ENCODE measurements at places on chromosomes 1 and 21.

DNA sequence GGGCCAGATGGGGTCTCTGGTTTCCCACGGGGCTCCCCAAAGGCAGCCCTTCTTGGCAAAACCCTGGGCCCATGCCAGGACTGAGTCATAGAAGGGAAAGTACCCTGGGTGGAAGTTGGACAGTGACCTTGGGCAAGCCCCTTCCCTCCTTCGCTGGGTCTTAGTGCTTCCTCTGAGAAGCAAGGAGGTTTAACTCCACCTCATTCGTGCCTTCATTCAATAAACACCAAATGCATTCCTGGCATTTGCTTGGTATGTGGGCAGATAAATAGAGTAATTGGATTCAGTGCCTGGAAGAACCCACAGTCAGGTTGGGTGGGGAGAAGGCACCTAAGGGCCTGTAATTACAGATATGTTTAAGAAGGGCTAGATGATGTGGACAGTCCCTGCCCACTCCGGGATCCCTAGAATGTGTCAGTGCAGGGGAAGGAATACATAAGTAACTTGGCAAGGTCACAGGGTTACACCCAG lies 36.3 kb upstream of the CITED4 start:
- DNase-seq: peak; percentile 47

GRCh38 chr1:117894078-117894477 lies 35.3 kb downstream of the GDAP2 start:
- no peak for DNase-seq

DNA sequence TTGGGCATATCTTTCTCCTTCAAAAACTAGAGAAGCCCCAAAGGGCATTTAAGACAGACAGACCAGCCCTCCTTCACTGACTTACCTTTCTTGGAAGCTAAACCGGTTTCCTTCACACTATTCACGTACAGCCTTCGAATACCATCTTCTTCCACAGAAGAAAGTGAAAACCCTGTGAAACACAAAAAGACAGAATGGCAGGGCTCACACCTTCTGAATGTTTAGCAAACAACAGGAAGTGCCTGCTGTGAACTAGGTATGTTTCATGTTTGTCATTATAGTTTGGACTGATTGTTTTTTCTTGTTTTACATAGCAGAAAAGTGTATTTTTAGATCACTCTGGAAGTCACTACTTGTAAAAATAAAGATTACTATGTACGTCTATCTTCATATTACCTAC lies 148.6 kb upstream of the KRTAP19-8 start:
- no peak for DNase-seq

- no peak for DNase-seq
Observed at GRCh38 chr1:167792188-167792565, 70.4 kb downstream of the MPZL1 start.

DNA sequence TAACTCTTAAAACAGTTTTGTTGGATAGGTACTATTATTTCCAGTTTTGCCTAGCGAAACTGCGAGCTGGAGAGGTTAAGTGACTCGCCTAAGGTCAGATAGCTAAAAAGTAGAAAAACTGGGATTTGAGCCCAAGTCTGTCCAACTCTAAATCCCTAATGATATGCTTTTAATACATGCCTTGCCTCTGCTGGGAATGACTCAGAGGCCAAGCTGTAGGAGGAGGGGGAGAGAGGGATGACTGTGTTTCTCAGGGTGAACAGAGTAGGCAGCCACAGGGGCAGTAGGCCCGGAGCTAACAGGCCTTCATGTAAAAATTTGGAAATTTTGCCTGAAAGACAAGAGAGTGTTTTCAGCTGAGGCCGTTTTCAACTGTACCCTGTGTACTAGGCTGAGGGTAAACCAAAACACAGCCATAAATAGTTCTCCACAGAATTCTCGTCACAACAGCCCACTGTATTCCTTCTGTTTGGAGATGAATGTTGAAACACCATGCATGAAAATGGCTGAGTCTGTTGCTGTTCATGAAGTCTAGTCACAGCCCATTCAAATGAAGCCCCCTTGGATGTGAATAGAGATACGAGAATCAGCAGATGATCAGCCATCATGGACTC lies 107.5 kb upstream of the HOOK1 start:
- DNase-seq: no peak

DNA sequence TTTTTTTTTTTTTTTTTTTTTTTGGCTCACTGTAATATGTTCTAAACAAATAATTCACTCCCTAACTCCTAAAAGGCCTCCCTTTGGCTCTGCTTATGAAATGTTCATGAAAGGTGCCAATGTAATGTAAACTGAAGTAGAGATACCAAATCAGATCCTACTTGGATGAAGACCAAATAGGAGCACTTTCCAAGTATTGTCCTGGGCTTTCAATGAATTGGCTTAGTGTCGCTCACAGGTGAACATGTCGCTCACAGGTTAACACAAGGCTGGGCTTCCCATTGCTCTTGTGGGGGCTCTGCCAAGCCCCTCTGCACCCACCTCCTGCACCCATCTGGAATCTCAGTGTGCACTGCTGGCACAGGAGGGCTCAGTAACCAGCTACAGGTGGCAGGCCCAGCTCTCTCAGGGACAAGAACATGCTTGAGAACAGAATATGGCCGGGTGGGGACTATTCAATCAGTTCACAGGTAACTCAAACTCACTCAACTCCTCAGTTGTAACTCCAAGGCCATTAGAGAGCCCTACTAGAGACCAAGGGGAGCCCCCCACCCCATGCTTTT lies 10.6 kb upstream of the CD58 start:
- DNase-seq: peak; percentile 21

DNA sequence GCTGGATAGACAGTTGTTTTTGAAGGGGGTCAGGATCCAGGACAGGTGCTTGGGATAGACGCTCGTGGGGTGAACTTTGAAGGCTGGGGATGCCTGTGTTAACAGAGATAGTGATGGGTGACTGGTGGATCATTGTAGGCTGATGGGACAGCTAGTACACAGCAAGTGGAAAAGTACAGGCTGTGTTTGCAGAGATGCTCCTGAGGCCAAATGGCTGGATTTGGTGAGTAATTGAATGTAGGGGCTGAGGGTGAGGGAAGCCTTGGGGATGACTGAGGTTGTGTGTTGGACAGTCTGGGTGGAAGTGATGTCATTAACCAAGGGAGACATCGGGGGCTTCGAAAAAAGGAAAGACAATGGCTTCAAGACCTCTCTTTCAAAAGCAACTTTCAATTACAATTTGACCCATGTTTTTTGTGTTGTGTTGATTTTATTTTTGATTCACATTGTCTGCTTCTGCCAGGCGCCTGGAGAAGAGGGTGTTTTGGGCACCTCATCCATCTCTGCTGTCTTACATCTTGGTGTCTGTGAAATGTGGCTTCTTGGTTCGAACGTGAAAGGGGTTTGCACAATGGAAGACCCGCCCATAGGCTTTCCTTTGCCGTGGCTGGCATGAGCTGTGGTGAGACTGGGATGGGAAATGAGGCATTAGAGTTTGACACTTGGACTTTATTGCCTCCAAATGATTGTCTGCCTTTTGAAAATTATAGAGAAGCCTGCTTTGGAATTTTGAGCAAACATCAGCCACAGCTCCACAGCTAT lies 147.5 kb downstream of the FOXD2 start:
- no peak for DNase-seq

DNA sequence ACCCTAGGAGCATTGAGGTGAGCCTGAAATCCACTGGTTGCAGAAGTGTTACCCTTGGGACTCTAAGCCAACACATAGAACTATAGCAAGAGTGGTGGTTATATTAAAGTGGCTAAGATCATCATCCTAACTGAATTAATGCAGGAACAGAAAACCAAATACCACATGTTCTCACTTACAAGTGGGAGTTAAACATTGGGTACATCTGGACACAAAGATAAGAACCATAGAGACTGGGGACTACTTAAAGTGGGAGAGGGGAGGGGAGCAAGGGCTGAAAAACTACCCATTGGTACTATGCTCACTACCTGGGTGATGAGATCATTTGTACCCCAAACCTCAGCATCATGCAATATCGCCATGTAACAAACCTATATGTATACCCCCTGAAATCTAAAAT lies 100.0 kb downstream of the SLC25A24 start:
- no peak for DNase-seq

DNA sequence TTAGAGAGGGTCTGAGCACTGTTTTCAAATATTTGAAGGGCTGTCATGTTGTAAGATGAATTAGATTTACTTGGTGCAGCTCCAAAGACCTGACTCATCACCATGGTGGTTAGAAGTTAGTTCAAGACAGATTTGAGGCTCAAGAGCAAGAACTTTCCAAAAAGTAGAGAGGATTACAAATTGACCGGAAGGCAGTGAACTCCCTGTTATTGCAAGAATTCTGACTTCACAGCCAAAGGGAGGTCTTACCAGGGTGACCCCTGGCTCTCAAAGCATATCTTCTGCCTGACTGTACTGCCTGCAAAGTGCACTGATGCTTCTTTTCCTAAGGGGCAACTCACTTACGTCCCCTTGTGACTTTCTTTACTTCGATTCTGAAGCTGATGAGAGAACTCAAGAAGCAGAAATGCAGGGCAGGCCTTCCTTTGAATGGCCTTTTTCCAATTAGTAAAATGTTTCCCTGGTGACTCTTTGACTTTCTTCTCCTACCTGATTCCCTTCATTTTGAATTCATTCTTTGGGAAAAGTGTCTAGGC lies 86.4 kb downstream of the NAV1 start:
- DNase-seq: no peak

GRCh38 chr1:200053646-200054045 lies 26.1 kb downstream of the NR5A2 start:
- DNase-seq: no peak

- no peak for DNase-seq
Observed at GRCh38 chr1:179082333-179082998, 596 bp downstream of the TOR3A start.

GRCh38 chr1:162191396-162192305 lies 122.2 kb downstream of the NOS1AP start:
- no peak for DNase-seq

DNA sequence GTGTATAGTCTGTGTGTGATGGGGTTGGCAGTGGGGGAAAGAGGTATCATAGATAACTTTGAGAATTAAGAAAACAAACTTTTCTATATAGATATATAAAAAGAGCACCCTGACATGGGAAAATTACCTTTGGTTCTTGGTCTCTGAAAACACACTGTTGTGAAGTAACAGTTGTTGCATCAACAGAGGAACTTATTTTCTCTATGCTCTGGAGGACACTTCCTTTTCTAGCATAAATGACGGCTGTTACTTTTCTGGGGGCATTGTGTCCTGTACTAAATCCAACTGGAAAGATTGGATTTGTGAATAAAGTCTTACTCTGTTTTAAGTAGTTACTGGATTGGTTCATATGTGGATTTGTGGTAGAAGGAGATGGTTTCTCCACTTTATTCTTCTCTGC lies 12.6 kb downstream of the LRIF1 start:
- no peak for DNase-seq

DNA sequence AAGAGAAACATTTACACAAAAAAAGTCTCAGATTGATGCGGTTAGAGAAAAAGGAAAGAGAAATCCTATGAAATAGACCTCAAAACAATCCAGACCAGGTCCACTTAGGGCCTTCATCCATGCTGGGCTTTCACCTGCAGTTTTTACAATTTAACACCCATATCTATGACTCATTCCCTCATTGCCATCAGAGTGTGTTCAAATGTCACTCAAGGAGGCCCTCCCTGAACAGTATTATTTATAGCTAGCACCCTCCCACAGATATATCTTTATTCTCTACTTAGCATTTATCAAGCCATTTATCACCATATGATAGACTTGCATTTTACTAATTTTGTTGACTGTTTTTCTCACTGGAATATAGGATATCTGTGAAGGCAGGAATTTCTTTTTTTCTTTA lies 824 bp upstream of the KRTAP21-3 start:
- no peak for DNase-seq

- DNase-seq: no peak
Observed at GRCh38 chr1:16425125-16426025, 11.8 kb downstream of the SPATA21 start.

DNA sequence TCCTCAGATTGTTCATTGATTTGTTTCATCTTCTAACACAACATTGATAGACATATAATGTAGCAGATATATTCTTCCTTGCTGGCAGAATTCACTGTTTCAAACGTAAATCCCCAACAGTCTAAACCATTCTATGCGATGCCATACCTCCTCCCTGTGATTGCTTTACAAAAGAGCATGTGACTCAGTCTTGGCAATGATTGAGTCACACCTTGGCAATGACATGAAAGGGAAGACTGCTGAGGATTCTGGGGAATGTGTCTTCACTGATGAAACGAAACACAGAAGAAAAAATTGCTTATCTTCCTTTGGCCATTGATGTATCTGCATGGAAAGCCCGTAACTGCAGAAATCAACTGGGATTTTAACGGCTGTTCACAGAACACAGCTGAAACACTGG lies 409.6 kb upstream of the ZRANB2 start:
- no peak for DNase-seq

DNA sequence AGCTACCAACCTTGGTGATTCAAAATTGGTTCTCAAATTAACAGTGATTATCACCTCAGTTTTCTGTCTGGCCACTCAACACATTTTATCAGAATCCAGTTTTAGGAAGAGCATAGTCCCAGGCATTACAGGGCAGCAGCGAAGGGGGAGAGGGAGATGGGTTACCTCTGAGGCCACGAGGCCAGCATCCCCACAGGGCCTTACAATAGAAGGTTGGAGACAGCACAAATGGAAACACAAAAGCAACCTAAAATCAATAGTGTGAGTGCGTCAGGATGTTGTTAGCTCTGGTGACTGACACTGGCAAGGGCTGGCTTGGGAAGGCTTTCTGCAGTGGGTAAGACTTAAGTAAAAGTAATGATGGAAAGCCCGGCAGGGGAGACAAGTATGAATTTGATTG lies 79.5 kb downstream of the JAK1 start:
- DNase-seq: no peak

GRCh38 chr1:6440198-6441126 lies 15.9 kb downstream of the ESPN start:
- DNase-seq: peak; percentile 58

DNA sequence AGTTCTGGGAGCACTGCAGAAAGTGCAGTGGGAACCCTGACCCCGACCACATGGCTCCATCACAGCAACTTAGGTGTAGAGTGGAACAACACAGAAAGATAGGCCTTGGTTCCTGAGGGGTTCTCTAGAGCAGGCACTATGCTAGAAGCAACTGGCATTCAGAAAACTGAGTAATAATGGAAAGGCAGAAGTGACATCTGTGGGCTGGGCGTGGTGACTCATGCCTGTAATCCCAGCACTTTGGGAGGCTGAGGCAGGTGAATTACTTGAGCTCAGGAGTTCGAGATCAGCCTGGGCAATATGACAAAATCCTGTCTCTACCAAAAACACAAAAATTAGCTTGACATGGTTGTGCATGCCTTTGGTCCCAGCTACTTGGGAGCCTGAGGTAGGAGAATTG lies 5.3 kb downstream of the MRPS15 start:
- DNase-seq: no peak
